Stimulated activated CD4-positive, alpha-beta T cell treated with anti-CD3 and anti-CD28 coated beads, TNF-alpha, amount 100 ng/mL, for 24 hours (primary cell): ENCODE measurements at places on chromosomes 4 and X.

DNA sequence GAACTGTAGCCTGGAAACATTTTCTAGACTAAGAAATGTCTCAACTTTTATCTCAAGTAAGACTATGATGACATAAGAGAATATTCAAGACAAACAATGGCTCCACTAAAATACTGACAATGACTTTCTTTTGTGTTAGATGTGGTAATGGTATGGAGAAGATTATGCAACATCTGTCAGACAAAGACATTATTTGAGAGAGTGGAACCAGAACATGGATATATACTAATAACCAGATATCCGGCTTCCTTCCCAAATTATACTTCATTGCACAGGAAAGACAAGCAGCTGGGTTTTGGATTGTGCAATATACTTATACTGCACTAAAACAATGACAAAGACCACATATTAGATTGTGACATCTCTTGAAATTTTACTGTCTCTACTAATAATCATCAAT is 290.8 kb upstream of the GIMD1 start:
- no peak for DNase-seq

DNA sequence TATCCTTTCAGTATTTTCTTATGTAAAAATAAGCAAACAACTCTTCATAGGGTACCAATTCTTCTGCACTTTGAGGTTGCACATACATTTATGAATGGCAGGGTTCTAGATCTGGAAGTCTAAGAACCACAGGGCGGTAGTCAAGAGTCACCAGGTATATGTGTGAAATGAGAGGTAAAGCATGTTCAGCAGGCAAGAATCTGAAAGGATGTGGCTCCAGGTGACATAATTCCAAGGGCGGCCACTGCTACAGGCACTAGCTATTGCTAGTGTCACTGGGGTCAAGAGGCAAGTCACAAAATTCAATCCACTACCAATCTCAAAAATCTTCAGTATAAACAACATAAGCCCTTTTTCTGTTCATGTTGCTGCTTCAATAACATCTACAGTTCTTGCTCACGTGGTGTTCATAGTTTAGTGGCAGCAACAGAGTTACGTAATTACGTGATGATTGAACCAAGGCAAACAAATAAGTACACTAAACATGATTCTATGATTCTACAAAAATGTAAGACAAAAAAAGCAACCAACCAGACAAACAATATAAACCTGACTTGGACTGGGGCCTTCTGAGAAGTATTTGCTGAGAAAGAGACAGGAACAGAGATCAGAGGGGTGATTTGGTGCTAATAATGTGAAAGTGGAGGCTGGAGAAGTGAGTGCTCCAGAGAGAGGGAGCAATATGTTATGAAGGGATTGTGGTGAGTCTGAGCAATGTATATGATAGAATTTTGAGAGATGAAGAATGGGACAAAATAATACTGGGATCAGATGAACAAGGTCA is 101.7 kb downstream of the NAA11 start:
- DNase-seq = no peak

DNA sequence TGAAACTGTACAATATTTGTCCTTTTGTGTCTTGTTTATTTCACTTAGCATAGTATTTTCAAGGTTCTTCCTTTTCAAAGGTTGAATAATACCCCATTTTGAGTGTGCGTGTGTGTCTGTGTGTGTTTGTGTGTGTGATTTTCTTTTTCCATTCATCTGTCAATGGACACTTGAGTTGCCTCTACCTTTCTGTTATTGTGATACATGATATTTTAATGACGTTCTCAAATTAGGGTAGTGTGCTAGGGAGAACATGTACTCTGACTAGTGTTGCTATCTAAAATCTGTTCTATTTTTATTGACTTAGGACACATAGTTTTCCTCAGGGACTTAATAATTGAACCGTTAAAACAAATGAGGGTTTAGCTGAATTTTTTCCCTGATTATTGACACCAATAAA is 9.9 kb downstream of the MMRN1 start:
- no peak for DNase-seq

GRCh38 chr4:71303850-71304249 is 35.0 kb upstream of the SLC4A4 start:
- DNase-seq = no peak

GRCh38 chr4:91256043-91256442 is 1047.7 kb upstream of the GRID2 start:
- DNase-seq = no peak

GRCh38 chrX:38770152-38770551 is 31.1 kb upstream of the MID1IP1 start:
- no peak for DNase-seq

- no peak for DNase-seq
Measured at GRCh38 chrX:37083880-37084279, 75.7 kb downstream of the FAM47C start.
